ENCODE measurements at places on chromosomes 4 and X.

GRCh38 chr4:61841714-61842113 lies 641.6 kb downstream of the ADGRL3 start:
- DNase-seq = no peak

DNA sequence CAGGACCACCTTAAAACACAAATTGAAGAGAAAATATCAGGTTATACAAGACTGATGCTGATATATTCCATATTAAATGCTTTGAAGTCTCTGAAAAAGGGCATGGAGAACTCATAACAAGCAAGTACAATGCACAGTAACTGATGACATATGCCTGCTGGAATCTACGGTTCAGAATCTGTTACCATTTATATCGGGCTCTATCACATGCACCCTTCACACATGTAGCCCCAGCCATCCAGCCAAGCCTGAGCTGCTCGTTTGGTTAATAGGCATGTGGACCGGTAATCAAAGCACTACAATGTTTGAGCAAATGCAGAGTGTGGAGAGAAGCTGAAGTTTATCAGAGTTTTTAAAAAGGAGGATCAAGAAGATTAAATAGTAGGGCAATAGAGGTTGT lies 11.8 kb downstream of the COMMD8 start:
- DNase-seq = no peak

GRCh38 chr4:56267558-56267957 lies 119.7 kb downstream of the AASDH start:
- DNase-seq = no peak

DNA sequence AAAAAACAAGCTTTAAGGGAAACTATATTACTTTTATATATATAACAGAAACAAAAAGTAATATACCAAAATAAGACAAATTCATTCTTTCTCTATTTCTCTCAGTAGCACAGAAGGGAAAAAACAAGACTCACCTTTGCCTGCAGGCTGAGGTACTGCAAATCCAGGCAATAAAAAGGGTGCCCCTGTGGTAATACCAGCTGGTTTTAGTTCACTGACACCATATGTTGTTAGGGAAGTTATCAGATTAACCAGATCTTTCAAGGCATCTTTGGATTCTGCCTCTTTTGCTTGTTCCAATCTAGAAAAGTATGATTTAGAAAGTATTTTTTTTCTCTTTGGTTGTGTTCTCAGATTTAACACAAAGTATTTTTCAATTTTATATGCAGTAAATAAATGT lies 139.8 kb downstream of the WDFY3 start:
- DNase-seq = no peak

GRCh38 chrX:42771506-42772335 lies 6.2 kb downstream of the PPP1R2C start:
- DNase-seq = no peak

DNA sequence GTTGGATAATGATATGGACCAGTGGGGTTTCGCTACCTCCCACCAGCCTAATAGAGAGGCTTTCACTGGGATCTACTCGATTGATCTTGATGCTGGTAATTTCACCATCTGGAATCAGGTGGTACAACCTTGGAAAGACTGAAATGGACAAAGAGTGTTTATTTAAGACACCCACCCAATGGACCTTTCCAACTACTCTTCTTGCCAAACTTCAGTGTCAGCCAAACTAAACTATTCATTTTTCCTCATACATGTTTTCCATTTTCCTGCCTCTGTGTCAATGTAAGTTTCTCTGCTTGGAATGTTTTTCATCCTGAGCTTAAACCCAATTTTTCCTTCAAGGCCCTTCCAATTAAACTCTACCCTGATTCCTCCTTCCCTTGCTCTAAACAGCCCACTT lies 92.6 kb downstream of the LNX1 start:
- DNase-seq = no peak

DNA sequence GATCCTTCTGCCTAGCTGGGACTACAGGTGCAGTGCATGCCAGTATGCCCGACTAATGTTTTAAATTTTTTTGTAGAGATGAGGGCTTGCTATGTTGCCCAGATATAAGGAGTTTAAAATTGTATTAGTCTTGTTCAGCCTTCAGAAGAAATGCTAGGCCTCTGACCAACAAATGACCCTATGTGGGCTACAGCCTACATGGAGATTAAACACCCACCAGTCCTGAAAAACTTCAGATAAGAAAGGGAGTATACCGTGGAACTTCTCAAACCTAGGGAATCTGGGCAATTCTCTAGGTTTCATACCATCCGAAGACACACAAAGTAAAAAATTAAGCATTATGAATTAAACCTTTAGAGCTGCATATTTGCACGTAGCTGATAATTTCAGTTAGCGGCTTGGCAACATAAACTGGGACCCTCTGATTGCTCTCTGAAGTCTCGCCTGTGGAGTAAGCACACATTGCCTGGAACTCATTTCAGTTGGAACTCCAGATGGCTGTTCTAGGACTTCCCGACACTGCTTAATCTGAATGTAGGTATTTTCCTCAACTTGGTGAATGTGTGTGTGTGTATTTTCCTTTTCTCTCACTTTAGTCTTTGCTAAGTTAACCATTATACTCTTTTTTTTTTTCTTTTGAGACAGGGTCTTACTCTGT lies 33.0 kb downstream of the MOB1B start:
- DNase-seq = no peak

GRCh38 chrX:46687619-46688018 lies 71.3 kb downstream of the SLC9A7 start:
- DNase-seq = no peak

DNA sequence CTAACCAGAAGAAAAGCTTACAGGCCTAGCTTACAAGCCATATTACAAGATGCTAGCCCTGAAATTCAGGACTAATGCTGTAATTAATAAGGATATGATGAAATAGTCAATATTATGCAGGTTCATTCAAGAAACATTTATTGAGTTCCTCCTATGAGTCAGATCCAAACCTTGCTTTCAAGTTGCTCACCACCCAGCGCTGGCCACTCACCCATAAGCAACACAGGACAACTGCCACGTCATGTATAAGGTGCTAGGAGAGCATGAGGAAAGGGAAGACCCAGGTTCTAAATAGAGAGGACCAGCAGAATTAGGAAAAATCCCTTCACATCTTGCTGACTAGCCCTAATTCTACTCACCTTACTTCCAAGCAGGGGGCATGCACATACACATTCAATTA lies 23.3 kb downstream of the MAML3 start:
- no peak for DNase-seq

Data from stimulated activated CD4-positive, alpha-beta T cell treated with anti-CD3 and anti-CD28 coated beads, TNF-alpha, amount 100 ng/mL, for 48 hours (primary cell).